ENCODE measurements at places on chromosomes 6 and 20. TPM values are rescaled to one million over a fixed set of nuclear protein-coding genes. Genes with fewer than 3 reads are reported as not detected.

C6orf118 gene
- not detected for total RNA-seq

DNA sequence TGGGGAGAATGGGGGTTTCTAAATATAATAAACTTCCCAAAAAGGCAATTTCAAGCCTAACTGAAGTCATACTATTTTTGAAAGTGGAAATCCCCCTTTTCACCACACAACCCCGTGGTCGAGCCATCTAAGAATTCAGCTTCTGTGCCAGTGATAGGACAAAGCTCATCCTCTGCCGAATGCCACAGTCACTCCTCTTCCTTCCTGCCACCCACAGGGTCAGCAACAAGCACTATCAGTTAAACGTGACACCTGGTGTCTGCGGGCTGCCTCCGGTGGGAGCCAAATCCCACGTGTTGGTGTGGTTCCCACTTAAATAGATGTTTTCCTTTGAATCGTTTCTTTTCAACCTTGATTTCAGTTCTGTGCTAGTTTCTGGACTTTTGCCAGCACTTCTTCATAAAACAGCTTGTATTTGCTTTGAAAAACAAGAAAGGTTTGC, 60.7 kb downstream of the TNFAIP3 start:
- no peak for DNase-seq

- DNase-seq = no peak
Measured at GRCh38 chr6:163263196-163263595, 151.3 kb upstream of the QKI start.

DNA sequence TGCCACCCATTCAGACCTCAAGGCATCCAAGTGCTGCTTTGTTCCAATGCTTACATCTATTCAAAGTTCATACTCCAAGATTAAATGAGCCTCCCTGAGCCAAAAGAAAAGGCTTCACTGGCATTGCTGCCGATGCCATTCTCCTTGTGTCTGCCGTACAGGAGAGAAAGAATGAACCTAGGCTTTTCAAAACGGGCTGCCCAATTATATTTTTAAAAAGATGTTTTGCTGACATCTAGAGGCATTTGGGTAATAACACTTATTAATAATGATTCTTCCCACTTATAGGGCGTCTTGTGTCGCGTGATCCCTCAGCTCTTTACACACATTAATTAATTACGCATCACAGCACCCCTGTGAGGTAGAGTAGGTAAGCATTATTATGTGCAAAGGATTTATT, 545.6 kb downstream of the PKHD1 start:
- DNase-seq = no peak

DNA sequence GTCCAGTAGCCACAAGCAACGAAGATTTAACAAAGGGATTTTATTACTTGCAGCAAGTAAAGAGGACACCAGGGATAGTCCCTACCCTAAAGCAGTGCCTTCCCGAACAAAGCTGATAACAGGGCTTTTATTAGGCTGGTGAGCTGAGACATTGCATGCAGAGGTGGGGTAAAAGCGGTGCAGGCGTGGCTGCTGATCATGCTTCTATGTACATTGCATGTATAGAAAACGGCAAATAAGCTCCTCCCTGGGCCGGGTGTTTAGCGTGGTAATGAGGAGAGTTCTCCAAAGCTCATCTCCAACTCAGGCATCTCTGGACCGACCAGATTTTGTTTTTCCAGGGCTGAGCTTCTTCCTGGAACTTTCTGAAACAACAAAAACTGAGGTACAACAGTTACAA, 83.5 kb upstream of the CDH4 start:
- no peak for DNase-seq
